CD4-positive, alpha-beta T cell treated with Interleukin-12 subunit alpha and Interleukin-12 subunit beta, for 1 hour (primary cell): ENCODE measurements at places on chromosomes 2 and 18.

GRCh38 chr2:226738821-226739544, 60.6 kb downstream of the IRS1 start:
- no peak for DNase-seq

GRCh38 chr2:112566104-112566503, 18.3 kb upstream of the CHCHD5 start:
- DNase-seq, result no peak

- DNase-seq, result no peak
Measured at GRCh38 chr18:51639541-51639940, 442.1 kb upstream of the MEX3C start.

GRCh38 chr2:45233301-45233700, 224.0 kb upstream of the SIX2 start:
- DNase-seq, result no peak

DNA sequence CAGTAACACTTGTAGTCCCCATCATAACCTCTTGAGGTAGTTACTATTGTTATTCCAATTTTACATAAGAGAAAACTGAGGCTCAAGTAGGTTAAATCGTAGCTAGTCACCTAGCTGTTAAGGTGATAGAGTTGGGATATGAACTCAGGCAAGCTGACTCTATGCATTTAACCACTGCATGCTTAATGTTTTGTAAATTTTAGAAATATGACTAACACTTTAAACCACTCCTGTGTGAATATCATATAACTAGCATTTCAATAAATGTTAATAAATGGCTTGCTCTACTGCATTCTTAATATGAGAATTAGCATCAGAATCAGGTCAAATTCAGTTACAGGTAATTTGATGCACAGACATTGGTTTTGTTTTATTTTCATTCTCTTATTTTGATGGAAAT, 35.6 kb upstream of the CREB1 start:
- DNase-seq, result no peak
